ENCODE measurements at places on chromosomes 11 and 22.

DNA sequence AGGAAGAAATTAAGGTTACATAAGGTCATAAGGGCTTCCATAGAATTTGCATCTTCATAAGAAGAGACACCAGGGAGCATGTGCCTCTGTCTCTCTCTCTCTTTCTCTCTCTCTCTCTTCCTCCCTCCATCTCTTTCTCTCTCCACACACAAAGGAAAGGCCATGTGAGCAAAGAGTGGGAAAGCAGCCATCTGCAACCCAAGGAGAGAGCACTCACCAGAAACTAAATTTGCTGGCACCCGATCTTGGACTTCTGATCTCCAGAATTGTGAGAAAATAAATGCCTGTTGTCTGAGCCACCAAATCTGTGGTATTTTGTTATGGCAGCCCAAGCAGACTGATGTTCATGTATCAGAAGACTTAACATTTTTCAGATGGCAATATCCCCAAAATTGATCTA is 6.4 kb upstream of the KRTAP5-10 start:
- DNase-seq = no peak

GRCh38 chr11:80899381-80899780 is 1458.6 kb upstream of the TENM4 start:
- DNase-seq = no peak

DNA sequence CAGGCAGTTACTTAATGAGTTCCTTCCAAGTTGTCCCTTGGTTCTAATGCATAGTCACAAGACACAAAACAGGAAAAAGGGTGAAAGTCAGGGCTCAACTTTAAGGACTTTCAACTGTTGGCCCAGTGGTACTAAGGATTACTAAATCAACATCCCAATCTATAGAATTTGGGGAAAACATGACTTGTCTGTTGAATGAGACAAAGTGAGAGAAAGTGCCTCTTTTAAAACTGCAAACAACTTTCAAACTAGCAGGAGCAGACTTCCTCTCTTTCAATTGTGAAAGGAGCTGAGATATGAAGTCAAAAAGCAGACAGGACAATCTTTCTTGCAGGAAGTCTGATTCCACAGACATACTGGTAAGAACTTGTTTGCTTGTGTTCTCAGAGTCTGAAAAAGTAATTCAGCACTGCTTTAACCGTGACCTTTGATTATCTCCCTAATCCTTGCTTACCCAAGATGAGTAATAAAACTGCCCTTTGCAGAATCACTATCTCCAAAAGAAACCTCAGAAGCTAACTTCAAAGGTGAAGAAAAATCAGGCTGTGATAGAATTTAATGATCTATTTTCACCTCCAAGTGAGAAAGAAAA is 960.7 kb upstream of the RAG2 start:
- no peak for DNase-seq

GRCh38 chr22:30694171-30694639 is 469 bp upstream of the OSBP2 start:
- DNase-seq = no peak
